ENCODE measurements at places on chromosomes 13 and 19. TPM values are rescaled to one million over a fixed set of nuclear protein-coding genes. Genes with fewer than 3 reads are reported as not detected.

- ATAC-seq, result no peak
Measured at GRCh38 chr13:106499896-106500295, 35.6 kb downstream of the EFNB2 start.

DNA sequence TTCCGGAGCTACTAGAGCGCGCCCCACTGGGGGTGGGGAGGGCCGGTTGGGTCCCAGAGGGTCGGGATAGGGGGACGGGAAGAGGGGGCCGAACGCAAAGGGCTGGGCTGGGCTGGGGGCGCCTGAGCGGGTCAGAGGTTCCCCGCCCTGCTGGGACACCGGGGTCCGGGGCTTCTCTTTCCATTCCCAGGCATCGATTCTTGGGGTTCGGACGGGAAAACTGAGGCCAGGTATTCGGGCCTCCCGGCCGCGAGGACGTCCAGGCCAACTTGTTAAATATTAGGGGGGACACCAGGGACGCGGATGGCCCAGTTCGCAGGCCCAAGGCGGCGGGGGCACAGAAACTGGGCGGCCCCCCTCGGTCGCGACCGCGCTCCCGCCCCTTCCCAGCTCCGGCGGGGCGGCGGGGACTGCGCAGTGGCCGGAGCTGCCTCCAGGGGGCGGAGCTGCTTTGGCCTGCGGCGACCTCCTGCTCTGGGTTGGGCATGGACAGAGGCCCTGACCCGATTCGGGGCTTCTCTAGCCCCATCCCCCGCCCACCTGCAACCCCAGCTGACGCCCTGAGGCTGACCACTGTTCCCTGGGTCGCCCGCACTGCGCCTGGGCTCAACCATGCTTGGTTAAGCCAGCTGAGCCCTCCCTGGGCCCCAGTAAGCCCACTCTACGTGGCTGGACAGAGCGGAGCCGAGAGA, 1.2 kb upstream of the KLF16 start:
- peak; percentile 18 for ATAC-seq

DNA sequence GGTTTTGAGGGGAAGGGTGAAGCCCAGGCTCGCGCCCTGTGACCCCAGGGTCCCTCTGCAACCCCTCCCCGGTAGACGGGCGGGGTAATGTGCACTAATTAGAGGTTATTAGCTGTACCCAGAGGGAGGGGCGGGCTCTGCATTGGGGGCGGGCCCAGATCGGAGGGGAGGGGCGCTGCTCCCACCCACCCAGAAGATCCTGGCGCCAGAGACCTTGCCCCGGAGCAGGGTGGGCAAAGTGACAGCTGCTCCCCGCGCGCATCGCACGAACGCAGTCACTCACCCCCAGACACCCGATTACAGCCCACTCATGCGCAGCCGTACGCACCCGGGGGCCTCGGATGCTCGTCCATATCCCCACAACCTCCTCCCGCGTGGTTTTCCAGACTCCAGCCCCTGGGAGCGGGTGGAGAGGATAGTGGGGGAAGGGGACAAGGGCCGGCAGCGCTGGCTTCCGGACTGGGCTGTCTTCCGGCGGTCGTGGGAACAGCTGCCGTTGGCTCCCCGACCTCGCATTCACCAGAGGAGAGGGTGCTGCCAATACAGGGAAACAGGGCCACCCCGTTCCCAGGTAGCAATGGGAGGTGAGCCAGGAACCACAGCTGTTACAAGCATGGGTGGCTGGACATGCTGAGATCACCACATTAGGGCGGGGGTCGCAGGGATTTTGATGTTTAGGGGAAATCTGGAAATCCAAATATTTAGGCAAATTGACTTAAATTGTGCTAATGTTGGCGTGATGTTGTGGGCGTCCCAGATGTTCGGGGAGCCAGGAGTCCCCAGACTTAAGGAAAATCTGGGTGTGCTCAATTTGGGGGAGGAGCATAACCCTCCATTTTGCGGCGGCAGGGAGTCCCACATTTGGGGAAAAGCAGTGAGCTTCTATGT, 2.9 kb upstream of the HOOK2 start:
- ATAC-seq, result peak; percentile 29

GRCh38 chr19:42330241-42330711, 4.8 kb downstream of the MEGF8 start:
- no peak for ATAC-seq

- no peak for ATAC-seq
Measured at GRCh38 chr13:33303855-33304597, 18.5 kb upstream of the STARD13 start.

DNA sequence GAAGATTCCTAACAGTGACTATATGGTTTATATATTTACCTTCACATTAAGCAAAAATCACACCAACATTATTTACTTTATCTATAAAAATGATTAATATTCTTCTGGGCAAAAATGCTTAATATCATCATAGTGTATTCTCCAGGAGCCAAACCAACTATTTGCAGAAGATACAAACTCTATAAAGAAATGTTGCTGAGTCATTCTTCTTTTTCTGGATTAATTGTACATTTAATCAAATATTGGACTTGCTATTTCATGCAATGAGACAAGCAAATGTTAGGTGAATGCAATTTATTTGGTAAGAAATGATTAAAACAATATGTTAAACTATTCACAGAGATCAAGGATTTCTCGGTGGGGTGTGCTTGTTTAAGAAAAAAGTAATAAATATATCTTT, 1075.8 kb downstream of the PCDH9 start:
- no peak for ATAC-seq

GRCh38 chr13:112453874-112454647, 77.9 kb downstream of the SPACA7 start:
- no peak for ATAC-seq

GRCh38 chr19:17025991-17026658, 485 bp downstream of the CPAMD8 start:
- peak; percentile 40 for ATAC-seq

GRCh38 chr19:41297628-41298347, 12.2 kb upstream of the CCDC97 start:
- peak; percentile 12 for ATAC-seq

The DLEU7 gene
- 3.0 TPM for total RNA-seq

The APOC1 gene
- 5.1 TPM for total RNA-seq

The OR7D2 gene
- 0.24 TPM for total RNA-seq

The FXYD3 gene
- total RNA-seq, result 1.9 TPM

The CNFN gene
- 0.76 TPM for total RNA-seq

The ALOX5AP gene
- total RNA-seq, result 0.50 TPM

The ZNF530 gene
- 2.9 TPM for total RNA-seq
